RWPE2 (cell line): ENCODE measurements at places on chromosomes 7 and 10.

DNA sequence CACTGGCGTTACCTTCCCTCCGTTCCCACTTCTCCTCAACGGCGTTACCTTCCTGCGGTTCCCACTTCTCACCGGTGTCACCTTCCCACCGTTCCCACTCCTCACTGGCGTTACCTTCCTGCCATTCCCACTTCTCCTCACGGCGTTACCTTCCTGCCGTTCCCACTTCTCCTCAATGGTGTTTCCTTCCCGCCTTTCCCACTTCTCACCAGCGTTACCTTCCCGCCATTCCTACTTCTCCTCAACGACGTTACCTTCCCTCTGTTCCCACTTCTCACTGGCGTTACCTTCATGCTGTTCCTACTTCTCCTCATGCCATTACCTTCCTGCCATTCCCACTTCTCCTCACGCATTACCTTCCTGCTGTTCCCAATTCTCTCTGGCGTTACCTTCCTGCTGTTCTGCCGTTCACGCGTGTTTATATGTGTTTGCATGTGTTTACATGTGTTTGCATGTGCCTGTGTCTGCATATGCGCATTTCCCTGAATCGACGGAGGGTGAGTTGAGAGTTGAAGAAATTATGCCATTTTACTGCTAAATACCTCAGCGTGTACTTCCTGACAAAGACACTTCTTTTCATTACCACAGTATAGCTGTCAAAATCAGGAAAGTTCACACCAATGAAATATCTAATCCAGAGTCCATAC lies 23.2 kb upstream of the CFAP46 start:
- DNase-seq, result no peak
- H3K27me3 ChIP-seq, result peaks cover 15% of the 10 kb centered on the region

DNA sequence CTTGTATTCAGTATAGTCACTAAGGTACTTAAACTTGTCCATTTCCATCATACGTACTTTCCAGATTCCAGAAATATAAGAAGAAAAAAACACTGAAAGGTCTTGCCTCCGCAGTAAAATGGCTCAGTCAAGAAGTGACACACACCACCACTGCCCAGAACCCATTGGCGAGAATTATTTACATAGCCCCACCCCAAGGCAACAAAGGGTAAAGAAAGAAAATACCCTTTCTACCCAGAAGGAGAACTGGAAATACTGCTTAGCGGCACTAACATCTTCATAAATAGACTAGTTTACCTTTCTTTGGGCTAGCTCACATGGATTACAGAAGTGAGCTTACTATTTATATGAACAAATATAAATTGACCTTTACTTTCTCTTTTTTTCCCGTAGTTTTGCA lies 194.0 kb downstream of the PPP1R9A start:
- no peak overlapping the region for H3K27ac ChIP-seq
- H3K4me1 ChIP-seq, result no peaks in the 10 kb centered on the region

- H3K36me3 ChIP-seq, result no peaks in the 10 kb centered on the region
- H3K27ac ChIP-seq, result peak overlapping the region; percentile 96
- no peak overlapping the region for H3K4me3 ChIP-seq
- no peaks in the 10 kb centered on the region for H3K27me3 ChIP-seq
- no peak for DNase-seq
Measured at GRCh38 chr10:28087661-28088351, 88.9 kb upstream of the ODAD2 start.

DNA sequence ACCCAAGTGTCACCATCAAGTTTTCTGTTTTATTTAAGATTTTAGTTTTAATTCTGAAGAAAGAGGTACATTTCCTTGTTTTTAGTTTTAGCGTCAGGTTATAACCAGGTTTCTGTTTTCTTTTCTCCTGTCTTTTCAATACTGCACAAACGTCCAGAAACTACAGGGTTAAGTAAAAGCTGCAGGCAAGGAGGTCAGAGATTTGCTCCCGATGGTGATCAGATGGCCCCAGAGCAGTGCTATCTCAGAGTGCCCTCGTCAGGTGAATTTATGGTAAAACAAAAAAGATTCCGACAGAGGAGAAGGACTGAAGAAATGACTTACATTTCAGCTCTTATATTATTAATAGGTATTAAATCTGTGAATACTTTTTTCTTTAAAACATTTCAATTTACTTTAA lies 128.2 kb downstream of the STRA8 start:
- no peak overlapping the region for H3K27ac ChIP-seq
- H3K27me3 ChIP-seq, result no peaks in the 10 kb centered on the region
- no peaks in the 10 kb centered on the region for H3K4me1 ChIP-seq
- H3K36me3 ChIP-seq, result peaks cover 12% of the 10 kb centered on the region
- H3K4me3 ChIP-seq, result no peak overlapping the region

DNA sequence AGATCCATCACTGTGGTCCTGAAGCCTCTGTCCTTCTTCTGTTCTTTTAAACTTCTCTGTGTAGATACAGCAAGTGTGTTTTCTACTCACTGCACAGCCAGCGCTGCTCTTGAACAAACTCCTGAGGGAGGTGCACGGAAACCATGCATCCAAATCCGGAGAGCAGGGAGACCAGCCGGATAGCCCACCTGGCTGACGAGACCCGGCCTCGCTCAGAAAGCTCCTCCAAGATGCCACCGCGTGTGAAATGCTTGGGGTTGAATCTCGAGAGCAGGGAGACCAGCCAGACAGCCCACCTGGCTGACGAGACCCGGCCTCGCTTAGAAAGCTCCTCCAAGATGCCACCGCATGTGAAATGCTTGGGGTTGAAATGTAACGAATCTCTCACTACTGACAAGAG lies 602.0 kb downstream of the PTPRN2 start:
- H3K4me3 ChIP-seq, result no peak overlapping the region
- DNase-seq, result no peak

DNA sequence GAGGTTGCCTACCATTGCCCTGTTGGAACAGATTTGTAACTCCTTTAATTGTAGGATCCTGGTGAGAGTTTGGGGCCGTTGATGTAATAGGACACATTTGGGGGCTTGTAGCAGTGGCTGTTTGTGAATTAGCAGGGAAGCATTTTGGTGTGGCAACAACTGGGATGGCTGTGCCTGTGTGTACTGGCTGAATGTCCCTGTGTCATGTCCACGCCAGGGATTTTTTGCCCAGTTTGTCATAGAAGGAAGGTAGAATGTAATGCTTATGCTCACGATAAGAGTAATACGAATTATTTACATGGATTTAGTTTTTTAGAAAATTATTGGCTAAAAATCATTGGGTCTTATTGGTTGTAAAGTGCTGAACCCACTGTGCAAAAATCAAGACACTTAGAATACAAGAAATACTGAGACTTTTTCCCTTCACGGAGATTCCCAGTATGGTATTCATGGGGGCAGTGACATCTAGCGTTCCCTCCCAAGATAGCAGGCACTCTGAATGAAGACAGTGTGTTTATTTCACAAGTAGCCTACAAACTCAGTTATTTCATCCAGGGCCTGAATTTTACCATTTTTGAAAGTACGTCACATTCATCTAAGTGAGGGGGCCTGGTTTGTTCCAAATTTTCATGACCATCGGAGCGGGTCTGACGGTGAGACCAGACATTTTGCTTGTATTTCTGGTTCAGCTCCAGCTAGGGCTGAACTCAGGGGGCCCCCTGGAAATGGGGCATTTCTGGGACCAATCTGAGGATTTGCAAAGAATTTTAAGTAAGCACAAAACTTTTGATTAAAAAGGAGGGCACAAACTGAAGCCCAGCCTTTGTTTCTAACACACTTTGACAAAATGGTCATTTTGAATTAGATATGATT lies 74.7 kb downstream of the CACNB2 start:
- no peaks in the 10 kb centered on the region for H3K36me3 ChIP-seq
- no peak for DNase-seq
- peaks cover 7% of the 10 kb centered on the region for H3K4me1 ChIP-seq
- H3K27ac ChIP-seq, result no peak overlapping the region
- H3K27me3 ChIP-seq, result no peaks in the 10 kb centered on the region
